ENCODE measurements at places on chromosomes 2 and 18. TPM values are rescaled to one million over a fixed set of nuclear protein-coding genes. Genes with fewer than 3 reads are reported as not detected.

TTLL4 gene
- 47.3 TPM for total RNA-seq

CYP27A1 gene
- total RNA-seq: 9.0 TPM

LIMS4 gene
- total RNA-seq: 10.1 TPM

HNRNPLL gene
- total RNA-seq: 57.1 TPM

RPRD1A gene
- total RNA-seq: 58.4 TPM

AMER3 gene
- total RNA-seq: 0.18 TPM

KIF5C gene
- total RNA-seq: 50.6 TPM

RFX8 gene
- total RNA-seq: 5.0 TPM

FEV gene
- 0.56 TPM for total RNA-seq

MC4R gene
- total RNA-seq: not detected

RMND5A gene
- total RNA-seq: 40.2 TPM

ALPG gene
- total RNA-seq: not detected

LRRTM1 gene
- not detected for total RNA-seq

PARD3B gene
- 17.4 TPM for total RNA-seq

IL18RAP gene
- not detected for total RNA-seq

TXNDC2 gene
- total RNA-seq: not detected

ITGB1BP1 gene
- total RNA-seq: 97.3 TPM

EFEMP1 gene
- 2.3 TPM for total RNA-seq

OSR1 gene
- total RNA-seq: 0.26 TPM

AQP4 gene
- 0.05 TPM for total RNA-seq

MAP3K19 gene
- not detected for total RNA-seq

GRHL1 gene
- 1.7 TPM for total RNA-seq

TUBB8B gene
- 1.4 TPM for total RNA-seq

REG3A gene
- not detected for total RNA-seq

CCDC148 gene
- total RNA-seq: 2.2 TPM

FHOD3 gene
- total RNA-seq: 0.67 TPM

HEATR5B gene
- 26.3 TPM for total RNA-seq

EIF5B gene
- 42.0 TPM for total RNA-seq

ACTR3 gene
- total RNA-seq: 284 TPM

KDSR gene
- 23.9 TPM for total RNA-seq

BOLL gene
- total RNA-seq: not detected

ARL4C gene
- 17.9 TPM for total RNA-seq

ID2 gene
- 9.4 TPM for total RNA-seq

CYTIP gene
- not detected for total RNA-seq
